T-helper 2 cell (primary cell): ENCODE measurements at places on chromosomes 1 and 21.

DNA sequence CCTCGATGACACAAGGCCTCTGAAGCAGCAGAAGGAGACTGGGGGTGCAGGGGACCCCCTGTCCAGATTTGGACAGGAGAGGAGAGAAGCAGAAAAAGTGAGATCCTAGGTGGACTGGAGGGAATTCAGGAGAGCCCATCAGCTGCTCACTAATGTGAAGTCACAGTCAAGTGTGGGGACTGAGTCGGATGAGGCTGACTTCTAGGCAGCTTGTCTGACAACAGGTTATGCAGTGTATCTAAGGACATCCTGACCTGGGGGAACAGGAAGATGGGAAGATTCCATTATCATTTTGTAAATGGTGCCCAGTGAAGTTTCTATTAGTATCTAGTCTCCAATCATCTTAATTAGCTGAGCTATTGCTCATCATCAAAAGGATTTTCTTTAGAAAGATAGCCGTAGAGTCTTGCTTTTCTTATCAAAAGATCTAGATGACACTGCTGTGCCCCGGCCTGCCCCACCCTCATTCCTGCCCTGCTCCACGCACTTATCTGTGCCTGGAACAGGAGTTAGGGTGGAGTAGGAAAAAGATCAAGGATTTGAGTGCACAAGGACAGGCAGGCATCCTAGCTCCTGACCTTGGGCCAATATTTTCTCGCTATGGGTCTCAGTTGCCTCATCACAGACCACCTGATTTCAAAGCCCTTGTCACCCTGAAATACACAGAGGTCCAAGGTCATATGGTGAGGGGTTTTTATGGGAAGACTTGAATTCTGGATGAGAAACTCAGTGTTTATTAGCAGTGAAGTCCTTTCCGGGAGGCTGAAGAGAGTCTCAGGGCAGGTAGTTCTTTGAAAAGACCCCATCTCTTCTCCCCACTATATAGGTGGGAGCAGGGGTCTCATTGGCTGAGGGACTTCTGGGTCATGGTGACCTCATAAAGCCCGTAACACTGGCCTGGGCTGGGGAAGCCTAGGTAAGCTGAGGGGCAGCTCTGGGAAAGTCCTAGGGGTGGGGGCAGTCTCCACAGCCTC, at the start of gene MROH7:
Gene MROH7, plus strand, starts transcription at position 924 of the 974 bp plus-strand sequence. CDS start 11,141 bp downstream, outside the sequence.
- DNase-seq, result no peak

- DNase-seq, result no peak
Measured at GRCh38 chr1:178020968-178021640, 51.2 kb upstream of the SEC16B start.

- peak; percentile 50 for DNase-seq
Measured at GRCh38 chr21:29195981-29196669, 65.7 kb downstream of the MAP3K7CL start.

DNA sequence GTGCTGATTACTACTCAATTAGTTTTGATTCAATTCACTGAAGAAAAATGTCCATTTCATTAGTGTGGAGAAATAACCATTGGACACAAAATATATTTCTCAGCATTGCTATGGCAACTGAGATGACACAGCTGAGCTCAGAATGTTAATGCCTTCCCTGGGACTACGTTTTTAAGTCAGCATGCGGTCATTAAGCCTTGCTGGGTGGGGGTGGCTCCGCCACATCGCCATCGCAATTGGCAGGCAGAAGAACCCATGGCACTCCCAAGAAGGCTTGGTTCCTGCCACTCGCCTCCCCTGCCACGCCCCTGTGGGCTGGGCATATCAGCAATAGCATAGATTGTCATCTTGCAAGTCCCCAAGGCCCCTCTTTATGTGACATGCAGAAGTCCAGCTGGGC, 256.7 kb upstream of the CAMK1G start:
- DNase-seq, result no peak
